ENCODE measurements at places on chromosomes 13 and 19.

DNA sequence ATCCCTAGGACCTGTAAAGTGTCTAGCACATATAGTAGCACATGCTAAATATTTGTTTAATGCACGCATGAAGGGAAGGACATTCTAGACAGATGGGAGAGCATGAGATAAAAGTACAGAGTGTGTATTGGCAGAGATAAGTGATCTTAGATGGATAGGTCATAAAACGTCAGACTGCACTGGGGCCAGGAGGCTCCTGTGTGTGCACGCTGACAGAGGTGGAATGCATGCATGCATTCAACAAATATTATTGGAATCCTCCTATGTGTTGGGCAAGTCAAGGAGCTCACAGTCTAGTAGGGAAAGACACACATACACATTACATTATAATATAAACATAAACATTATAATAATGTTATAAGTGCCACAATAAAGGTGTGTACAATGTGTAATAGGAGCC lies 73.3 kb downstream of the FGF9 start:
- no peak for DNase-seq

DNA sequence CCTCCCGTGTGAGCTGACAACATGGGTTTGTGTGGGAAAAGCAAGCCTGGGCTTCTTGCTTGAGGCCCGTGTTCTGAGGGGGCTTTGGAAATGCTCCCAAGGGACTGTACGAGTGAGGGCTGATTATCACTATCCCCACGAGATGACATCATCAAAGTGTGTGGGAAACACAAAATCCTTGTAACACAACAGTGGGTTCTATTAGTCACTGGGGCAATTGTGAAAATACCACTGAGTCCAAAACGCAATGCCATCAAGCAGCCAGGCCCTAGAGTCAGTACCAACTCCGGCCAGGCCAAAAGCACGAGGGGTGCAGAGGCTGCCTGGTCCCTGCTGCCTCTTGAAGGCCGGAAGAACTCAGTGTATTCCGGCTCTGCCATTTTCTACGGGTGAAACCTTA lies 29.6 kb downstream of the CAPS start:
- DNase-seq: no peak

DNA sequence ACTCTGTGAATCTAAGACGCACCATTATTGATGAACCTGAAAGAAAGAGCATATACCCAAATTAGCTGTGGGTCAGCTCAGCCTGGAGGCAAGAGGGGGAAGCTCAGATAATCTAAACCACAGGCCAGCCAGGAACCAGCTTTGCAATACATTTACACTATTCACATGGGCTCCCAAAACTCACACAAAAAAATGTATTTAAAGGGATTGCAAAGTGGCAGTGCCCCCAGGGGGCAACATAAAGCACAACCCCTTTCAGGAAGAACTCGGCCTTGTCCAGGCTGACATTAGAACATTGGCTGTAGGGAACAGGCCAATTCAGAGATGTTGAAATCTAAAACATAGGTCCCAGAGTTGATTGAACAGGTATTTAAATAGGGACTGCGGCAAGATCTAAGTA lies 3.2 kb upstream of the PROZ start:
- no peak for DNase-seq

- no peak for DNase-seq
Observed at GRCh38 chr13:110258876-110259631, 47.9 kb downstream of the COL4A1 start.

DNA sequence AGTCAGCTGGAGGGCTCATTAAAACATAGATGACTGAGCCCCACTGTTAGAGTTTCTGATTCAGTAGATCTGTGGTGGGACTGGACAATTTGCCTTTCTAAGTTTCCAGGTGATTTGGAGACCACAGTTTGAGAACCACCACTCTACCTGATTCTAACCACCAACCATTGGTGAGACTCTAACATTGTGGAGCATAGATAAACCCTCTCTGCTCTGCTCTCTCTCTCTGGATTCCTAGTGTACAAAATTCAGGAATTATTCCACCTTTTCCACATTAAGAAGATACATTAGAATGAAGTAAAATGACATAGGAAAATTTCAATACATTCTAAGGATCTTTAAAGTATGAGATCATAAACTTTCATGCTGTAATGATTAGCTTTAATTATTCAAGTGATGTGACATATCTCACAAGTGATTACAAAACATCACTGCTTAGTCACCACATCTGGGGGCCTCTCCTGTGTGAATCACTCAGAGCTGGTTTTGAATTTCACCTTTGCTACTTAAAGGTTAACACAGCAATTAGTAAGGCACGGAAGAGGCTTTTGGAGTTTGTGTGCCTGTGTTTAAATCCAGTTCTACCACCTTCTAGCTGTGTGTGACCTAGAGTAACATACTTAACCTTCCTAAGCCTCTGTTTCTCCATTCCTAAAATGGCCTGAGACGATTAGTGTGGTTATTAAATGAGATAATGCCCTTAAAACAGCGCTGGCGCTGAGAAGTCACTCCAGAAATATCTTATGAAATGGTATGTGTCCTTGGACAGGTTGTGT lies 78.5 kb upstream of the NBEA start:
- DNase-seq: no peak

GRCh38 chr13:32530841-32531253 lies 7.7 kb downstream of the N4BP2L2 start:
- DNase-seq: peak; percentile 37

GRCh38 chr13:46171217-46171616 lies 10.8 kb downstream of the LCP1 start:
- no peak for DNase-seq

DNA sequence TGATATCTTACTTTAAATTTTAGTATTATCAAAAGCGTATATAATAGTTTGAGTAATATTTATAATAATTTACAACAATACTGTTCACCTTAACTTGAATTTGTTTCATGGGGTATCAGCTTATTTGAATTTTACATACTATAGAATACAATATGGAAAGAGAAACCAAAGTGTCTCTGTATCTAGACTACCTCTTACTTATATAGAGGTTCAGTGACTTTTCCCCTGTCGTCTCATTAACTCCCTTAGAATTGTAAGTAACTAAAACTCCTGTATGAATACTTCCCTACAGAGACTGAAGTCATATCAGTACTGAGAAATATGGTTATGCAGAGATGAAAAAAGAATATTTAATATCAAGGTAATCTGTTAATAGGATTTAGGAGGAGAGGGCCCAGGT lies 26.8 kb downstream of the COG6 start:
- no peak for DNase-seq

DNA sequence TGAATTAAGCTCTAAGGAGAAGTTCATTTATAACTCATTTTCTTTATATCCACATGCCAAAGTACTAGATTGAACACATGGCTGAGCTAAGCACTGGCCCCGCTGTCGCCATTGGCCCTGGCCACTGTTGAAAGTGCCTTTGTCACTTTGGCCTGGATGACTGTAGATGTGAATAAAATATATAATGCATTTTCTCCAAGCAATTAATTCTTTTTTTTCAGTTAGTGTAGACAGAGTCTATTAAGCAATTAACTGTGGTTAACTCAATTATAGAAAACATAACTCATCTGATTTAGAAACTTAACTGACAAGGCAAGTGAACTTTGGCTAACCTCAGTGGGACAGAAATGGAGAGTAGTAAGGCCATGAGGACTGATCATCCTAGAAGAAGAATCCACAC lies 965.6 kb downstream of the EFNB2 start:
- DNase-seq: no peak

GRCh38 chr19:16071072-16071691 lies 5.1 kb upstream of the TPM4 start:
- no peak for DNase-seq

DNA sequence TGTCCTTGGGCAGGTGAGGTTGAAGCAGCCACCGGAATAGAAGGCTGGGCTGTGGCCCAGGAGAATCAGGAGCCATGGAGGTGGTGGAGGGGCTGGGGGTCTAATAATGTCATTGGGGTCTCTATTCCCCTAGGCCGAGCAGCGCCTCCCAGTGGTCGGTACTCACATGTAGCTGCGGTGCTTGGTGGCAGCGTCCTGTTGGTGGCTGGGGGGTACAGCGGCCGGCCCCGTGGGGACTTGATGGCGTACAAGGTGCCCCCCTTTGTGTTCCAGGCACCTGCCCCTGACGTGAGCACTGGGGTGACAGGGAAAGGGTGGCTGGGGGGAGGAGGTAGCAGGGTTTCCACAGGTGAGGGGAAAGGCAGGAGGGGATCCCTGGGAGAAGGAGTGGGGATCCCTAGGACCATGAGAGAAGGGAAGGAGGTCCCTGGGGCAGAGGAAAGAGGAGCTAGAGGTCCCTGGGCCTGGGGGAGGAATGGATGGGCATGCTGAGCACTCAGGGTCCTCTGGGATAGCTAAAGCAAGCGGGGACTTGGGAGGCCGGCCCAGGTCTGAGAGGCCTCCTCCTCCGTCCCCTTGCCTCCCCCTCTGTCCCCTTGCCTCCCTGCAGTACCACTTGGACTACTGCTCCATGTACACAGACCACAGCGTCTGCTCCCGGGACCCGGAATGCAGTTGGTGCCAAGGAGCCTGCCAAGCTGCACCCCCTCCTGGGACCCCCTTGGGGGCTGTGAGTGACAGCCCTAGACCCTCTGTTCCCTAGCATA lies 18.1 kb downstream of the MEGF8 start:
- DNase-seq: no peak

GRCh38 chr13:79935121-79935520 lies 405.8 kb downstream of the SPRY2 start:
- no peak for DNase-seq

Measured in CD4-positive, alpha-beta T cell treated with Interleukin-15 for 4 hours (primary cell).